ENCODE measurements at places on chromosomes 3 and 15.

GRCh38 chr3:54232618-54233017 is 110.3 kb downstream of the CACNA2D3 start:
- no peak for DNase-seq

DNA sequence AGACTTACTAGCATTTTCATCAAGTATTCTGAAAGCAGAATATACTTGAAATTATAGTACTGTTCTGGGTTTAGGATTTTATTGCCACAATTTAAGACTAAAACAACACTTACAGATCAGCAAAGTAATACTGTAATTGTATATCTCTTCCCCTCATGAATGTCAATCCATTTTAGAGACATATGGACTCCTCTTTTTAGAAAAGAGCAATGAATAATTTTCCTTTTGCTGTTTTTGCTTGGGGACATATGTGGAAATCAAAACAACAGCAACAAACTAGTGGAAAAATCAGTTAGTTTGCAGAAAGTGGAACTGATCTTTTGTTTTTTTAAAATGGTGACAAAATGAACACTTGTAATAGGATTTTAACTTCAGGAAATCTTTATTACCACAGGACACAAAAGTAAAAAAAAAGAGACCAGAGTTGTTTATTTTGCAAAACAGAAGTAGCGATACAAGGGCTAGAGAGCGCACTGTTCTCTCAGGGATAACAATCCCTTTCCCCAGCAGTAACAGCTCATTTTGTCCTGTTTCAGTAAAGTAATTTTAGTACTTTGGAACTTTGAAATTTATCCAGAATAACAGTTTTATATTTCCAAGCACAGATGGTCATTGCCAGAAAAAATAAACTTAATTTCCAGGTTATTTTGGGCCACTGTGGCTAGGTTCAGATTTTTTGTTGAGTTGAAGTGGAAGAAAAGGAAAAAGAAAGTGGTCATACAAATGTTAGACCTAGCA is 17.1 kb downstream of the LEKR1 start:
- DNase-seq: no peak

GRCh38 chr15:69398491-69398891 is 15.7 kb upstream of the KIF23 start:
- DNase-seq: peak; percentile 63

DNA sequence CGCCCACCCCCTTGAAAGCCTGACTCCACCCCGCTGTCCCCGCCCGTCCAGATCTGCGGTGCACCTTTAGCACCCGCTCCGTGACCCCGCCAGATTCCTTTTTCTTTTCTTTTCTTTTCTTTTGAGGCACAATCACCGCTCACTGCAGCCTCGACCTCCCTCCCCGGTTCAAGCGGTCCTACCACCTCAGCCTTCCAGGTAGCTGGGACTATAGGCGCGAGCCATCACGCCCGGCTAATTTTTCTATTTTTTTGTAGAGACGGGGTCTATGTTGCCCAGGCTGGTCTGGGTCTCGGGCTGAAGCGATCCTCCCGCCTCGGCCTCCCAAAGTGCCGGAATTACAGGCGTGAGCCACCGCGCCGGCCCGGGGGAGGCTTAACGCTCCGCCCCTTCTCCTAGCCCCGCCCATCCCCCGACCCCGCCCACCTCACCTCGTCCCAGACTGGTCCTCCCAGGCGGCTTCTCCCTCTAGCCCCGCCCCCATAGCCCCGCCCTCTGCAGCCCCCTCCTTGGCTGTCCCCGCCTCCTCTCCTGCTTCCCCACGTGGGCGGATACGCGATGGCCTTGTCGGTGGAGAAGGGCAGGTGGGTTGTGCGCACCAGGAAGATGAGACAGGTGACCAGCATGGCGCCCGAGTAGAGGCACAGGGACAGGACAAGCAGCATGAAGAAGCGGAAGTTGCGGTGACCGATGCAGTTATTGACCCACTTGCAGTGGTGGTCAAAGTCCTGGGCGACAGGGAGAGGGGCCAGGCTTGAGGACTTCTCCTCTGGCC is 3.2 kb downstream of the ZDHHC19 start:
- peak; percentile 56 for DNase-seq

DNA sequence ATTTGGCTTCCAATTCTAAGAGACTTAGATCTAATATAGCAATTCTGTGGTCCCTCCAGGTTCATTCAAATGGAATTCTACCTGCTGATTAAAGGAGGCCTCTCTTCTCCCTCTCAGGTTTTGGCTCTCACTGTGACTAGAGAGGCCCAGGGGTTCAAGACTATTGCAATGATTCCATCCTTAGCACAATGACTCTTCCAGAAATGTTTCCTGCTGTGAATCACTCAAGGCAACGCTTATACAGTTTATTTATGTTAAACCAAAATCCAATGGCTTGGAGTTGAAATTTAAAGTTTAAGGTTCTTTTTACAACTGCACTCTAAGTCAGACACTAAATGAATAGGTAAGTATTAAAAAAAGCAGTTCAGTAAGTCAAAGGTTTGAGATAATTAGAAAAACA is 39.9 kb downstream of the IFT57 start:
- DNase-seq: no peak

GRCh38 chr15:88378188-88378637 is 89.0 kb downstream of the MRPL46 start:
- no peak for DNase-seq

GRCh38 chr3:52014613-52015012 is 18.9 kb upstream of the RPL29 start:
- peak; percentile 22 for DNase-seq

DNA sequence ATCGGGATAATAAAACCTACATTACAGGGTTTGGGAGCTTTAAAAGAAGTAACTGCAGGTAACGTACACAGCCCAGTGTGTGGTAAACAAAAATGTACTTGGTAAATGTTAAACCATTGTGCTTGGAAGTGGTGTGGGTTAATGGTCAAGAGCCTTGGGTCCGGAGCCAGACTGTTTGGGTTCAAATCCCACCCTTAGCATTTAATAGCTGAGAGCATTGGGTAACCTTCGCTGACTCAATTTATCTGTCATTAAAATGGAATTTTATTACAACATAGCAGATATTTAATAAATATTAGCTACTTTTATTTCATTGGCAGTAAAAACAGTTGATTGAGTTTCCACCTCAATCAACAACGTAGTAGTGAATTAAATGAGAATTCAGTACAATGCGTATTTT is 1.5 kb downstream of the FSTL1 start:
- DNase-seq: peak; percentile 35

GRCh38 chr15:100918034-100918689 is 995 bp upstream of the LRRK1 start:
- peak; percentile 89 for DNase-seq

GRCh38 chr3:159451067-159451466 is 537.6 kb upstream of the IL12A start:
- no peak for DNase-seq

DNA sequence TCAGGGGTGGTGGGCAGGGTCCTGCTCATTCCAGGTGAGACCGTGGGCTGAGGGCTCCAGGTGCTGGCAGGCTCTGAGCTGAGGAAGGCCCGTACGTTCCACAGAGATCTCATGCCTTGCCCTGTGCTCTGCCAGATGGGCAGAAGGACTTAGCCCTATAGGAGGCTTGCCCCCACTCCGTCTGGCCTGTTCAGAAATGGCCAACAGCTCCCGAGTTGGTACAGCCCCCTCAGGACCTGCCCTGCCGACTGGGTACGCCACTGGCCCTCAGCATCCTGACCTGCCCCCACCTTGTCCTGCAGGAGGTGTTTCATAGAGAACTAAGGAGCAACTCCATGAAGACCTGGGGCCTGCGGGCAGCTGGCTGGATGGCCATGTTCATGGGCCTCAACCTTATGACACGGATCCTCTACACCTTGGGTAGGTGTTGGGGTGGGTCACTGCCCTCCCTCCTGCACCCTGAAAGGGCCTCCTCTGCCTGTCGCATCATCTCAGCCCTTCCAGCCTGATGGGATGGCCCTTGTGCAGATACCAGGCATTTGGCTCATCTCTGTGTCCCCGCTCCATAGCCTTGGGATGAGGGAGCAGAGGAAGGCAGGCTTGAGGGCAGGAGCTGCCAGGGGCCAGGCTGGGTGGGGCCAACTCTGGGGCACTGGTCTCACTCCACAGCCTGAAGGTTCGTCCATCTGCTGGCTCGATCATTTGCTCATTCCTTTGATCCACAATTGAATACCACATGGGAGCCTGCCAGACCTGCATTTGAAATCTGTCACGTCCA is 14.2 kb downstream of the TMEM43 start:
- no peak for DNase-seq

GRCh38 chr3:94362393-94362792 is 299.5 kb downstream of the NSUN3 start:
- DNase-seq: no peak

DNA sequence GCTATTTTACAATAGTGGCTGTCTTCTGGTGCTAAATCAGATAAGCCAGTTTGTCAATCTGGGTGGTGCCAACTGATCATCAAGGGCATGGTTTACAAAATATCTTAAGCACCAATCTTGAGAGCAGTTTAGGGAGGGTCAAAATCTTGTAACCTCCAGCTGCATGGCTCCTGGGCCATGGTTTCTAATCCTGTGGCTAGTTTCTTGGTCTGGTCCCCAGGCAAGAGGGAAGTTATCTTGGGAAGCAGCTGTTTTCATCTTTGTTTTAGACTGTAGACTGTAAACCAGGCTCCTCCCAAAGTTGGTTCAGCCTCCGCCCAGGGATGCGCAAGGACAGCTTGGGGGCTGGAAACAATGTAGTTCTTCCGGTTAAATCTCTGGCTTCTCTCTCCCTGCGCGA is 166.8 kb downstream of the IL1RAP start:
- DNase-seq: no peak

DNA sequence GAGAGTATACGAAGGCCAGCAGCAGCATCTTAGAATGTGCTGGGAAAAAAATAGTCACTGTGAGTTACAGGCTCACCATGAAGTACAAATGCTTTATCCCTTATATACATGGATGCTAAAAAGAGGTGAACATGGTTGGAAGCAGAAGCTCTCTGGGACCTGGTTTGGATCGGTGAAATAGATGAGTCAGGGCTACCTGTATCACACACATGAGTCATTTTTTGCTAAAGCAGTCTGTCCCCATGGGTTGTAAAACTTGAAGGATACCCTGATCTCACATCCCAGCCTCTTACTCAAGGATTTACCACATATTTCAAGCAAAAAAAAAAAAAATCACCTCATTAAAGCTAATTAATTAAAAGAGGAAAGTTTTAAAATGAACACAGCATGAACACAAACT is 6.9 kb upstream of the SERPINI2 start:
- DNase-seq: no peak

DNA sequence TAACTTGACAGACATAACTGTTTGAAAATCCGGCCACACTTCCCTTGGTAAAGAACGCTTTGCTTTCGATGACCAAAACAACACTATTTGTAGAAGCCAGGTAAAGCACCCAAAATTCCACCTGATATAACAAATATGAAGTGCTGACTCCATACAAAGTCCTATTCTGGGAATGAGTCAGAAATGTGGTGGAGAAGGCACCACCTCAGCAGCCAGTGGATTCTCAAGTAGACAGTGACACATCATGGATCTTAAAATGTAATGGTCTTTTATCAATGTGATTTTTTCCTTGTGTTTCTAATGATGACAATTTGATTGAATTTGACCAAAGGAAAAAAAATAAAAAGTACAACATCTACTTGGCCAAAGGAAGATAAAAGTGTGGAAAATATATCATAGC is 135.0 kb upstream of the WNT5A start:
- DNase-seq: peak; percentile 65

DNA sequence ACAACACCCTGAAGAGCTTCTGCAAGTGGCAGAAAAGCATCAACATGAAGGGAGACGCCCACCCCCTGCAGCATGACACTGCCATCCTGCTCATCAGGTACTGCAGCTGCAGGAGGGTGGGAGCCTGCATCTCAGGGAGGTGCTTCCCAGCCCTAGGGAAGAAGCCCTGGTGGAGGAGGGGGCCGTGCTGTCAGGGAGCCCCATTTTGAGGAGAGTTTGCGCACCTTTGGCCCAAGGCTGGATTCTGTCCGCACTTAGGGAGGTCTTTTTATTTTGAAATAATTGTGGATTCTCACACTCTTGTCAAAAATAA is 42.1 kb downstream of the SAXO2 start:
- DNase-seq: no peak

DNA sequence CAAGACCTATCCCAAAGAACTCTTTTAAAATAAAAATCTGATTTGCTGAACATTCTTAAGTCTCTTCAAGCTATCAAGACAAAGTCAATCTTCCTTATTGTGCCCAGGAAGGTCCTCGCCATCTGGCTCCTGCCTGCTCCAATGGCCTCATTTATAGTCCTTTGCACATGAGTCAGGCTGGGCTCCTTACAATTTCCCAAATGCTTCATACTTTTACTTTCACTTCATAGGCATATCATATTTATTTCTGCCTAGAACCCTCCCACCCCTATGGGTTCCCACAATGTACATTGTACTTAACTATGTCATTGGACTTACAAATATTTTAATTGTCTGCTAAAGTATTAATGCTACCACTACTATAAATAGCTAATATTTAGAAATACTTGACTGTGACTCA is 9.1 kb downstream of the THRB start:
- DNase-seq: no peak

GRCh38 chr3:4906107-4906621 is 73.1 kb upstream of the BHLHE40 start:
- no peak for DNase-seq

DNA sequence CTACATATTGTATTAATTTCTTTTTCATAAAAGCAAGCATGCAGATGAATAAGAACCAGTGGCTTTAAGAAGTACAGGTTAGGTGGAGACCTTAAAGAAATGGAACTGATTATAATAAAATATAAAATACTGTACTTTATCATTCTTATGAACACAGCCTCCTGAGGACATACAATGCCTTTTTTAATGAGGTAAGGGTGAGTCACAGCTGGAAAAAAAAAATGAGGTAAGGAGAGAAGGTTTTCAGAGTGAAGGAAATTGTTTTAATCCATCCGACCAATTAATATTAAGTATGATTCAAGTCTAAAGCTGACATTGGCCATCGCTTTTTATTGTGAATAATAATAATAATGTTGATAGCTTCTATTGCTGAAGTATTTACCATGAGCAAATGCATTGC is 170.3 kb upstream of the SOX2 start:
- no peak for DNase-seq

- no peak for DNase-seq
Observed at GRCh38 chr3:112360561-112360960, 27.6 kb downstream of the CD200 start.

GRCh38 chr15:78050441-78050809 is 27.1 kb downstream of the TBC1D2B start:
- no peak for DNase-seq

DNA sequence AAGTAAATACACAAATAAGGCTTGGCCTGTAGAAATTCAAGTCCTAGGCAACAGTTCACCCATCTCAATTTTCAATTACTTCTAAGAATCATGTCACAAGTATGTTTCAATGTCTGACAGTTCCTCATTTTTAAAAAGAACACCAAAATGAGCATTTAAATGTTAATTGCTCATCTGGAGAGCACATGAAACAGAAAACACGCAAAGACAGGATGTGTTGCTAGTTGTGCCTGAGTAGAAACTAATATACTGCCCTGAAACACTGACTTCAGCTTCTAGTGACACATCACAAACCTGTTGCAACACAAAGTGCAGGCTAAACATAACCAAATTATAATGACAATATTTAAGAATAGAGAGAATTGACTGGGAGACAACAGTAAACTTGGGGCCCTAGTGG is 167.3 kb upstream of the THBS1 start:
- DNase-seq: peak; percentile 45

GRCh38 chr3:9088441-9089353 is 125.4 kb upstream of the RAD18 start:
- DNase-seq: no peak

- DNase-seq: no peak
Observed at GRCh38 chr3:18767756-18768303, 342.7 kb upstream of the SATB1 start.
